Naive thymus-derived CD4-positive, alpha-beta T cell (primary cell): ENCODE measurements at places on chromosomes 16 and 17. TPM values are rescaled to one million over a fixed set of nuclear protein-coding genes. Genes with fewer than 3 reads are reported as not detected.

Gene ABCC6
- total RNA-seq = 0.08 TPM

- H3K4me1 ChIP-seq = no peaks in the 10 kb centered on the region
- no peaks in the 10 kb centered on the region for H3K27me3 ChIP-seq
- H3K27ac ChIP-seq = no peak overlapping the region
- H3K36me3 ChIP-seq = peaks cover under 1% of the 10 kb centered on the region
- H3K4me3 ChIP-seq = no peak overlapping the region
Measured at GRCh38 chr17:1743088-1743439, 393 bp downstream of the SERPINF2 start.

Gene CCL16
- total RNA-seq = not detected

- H3K36me3 ChIP-seq = no peaks in the 10 kb centered on the region
- H3K4me3 ChIP-seq = no peak overlapping the region
- peaks cover 5% of the 10 kb centered on the region for H3K4me1 ChIP-seq
- DNase-seq = no peak
- H3K27me3 ChIP-seq = no peaks in the 10 kb centered on the region
- no peak overlapping the region for H3K27ac ChIP-seq
Measured at GRCh38 chr16:24753000-24753399, 23.5 kb downstream of the TNRC6A start.

DNA sequence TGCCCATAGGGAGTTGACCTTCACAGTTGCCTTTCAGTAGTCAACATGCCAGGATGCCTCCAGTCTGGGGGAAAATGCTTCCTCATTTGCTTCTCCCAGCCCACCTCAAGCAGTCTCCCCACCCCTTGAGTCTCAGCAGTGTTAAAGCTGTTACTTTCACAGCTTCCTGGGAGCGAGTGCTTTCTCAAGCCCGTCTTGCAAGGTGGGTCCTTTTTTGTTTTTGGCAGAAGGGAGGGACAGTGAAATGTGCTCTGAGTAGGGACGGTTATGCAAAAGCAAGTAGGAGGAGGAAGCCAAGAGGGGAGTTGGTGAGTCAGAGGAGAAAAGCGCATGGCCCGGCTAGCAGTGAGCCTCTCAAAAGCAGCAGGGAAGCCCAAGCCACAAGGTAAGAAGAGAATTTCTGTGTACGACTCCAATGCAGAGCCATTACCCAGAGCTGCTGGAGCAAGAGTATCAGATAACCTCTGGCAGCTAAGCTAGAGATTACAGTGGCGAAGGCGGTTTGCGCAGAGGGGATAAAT is at the start of gene CHST4:
TSS of gene CHST4 (plus strand) at position 316 of the 521 bp plus-strand sequence. CDS start 10,252 bp downstream, outside the sequence.
- no peaks in the 10 kb centered on the region for H3K36me3 ChIP-seq
- no peak within 1 kb of the TSS for H3K27ac ChIP-seq
- no peaks in the 10 kb centered on the region for H3K27me3 ChIP-seq
- no peaks in the 10 kb centered on the region for H3K4me1 ChIP-seq
- no peak within 1 kb of the TSS for H3K4me3 ChIP-seq
